Activated B cell treated with CpG ODN at 0.5 μM for 24 hours (primary cell): ENCODE measurements at places on chromosomes 5 and 9. TPM values are rescaled to one million over a fixed set of nuclear protein-coding genes. Genes with fewer than 3 reads are reported as not detected.

The C5orf58 gene
- total RNA-seq = not detected in 2 replicates

The COL5A1 gene
- total RNA-seq = 0.02 TPM in 1 of 2 replicates, not detected in the other

The NR6A1 gene
- total RNA-seq = 2.3 and 3.1 TPM in 2 replicates

The OSMR gene
- 0.04 TPM in 1 of 2 replicates, not detected in the other for total RNA-seq

The FOXI1 gene
- not detected in 2 replicates for total RNA-seq

DNA sequence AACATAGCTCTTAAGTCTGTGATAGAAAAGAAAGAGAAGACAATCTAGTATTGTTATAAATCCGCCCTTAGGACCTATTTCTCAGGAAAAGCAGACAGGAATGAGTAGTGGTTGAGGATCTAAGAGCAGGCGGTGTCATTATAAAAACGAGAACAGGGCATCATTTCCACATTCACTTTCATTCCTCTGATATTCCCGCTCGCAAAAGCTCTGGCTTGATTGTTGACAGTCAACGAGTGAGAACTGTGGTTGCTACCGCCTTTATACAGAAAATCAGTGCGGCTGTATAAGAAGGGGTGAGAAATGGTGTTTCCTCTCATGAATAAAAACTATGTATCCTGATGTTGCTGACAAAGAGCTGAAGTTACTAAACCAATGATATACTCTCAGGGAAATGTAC, 1409.6 kb upstream of the WWC1 start:
- no peak for DNase-seq

GRCh38 chr5:72302171-72302570, 17.9 kb downstream of the MRPS27 start:
- DNase-seq = no peak

DNA sequence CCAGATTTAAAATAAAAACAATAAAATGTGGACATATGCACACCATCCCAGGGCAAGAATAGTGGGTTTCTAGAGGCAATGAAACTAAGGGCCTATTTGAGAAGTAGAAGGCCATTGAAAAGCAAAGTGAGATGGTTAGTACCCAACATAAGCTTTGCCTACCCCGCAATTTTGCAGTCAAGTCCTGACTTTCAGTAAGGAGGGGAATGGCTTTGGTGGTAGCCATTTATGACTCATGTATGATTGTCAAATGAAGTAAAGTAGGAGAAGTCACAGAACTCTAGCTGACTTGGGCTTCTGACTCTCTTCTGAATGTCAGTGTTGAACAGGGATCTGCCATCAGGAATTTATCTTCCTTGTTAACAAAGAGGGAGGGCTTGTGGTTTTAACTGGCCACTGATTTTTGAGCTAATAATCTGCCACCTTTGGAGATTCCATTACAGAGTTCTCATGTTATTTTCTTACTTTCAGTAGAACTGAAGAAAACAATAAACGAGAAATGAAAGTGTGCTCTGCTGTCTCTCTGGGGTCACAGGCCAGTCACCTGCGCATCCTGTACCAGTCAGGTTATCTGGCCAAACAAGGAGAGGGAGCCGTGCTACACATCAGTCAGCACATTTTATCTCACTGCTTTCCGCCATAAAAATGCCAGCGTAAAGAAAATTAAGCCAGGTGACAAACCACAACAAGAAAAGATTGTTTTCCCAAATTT, 14.3 kb upstream of the SNCAIP start:
- no peak for DNase-seq

DNA sequence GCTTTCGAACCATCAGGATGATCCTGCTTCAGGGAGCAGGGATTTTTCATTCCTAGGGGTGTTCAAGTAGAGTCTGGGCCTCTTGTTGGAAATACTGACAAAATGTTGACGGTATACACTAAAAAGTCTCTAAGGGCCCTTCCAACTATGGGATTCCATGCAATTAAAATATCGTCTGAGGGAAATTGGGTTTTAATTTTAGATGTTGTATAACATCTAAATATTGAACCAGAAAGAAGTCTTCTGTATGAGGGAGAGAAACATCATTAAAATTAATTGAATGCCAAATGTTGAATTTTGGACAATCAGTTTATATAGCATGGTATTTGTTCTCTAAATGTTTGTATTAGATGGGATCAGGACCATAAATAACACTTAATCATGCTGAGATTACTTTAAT, 25.7 kb upstream of the DAB2 start:
- no peak for DNase-seq

GRCh38 chr5:40141418-40141817, 538.3 kb upstream of the PTGER4 start:
- no peak for DNase-seq
